ENCODE measurements at places on chromosomes 5 and 9.
A peak's percentile ranks its signal among the peaks of the same experiment; 100 is the strongest.

- no peak for DNase-seq
These were observed 51.6 kb downstream of the AHRR start for GRCh38 chr5:372996-373709.

DNA sequence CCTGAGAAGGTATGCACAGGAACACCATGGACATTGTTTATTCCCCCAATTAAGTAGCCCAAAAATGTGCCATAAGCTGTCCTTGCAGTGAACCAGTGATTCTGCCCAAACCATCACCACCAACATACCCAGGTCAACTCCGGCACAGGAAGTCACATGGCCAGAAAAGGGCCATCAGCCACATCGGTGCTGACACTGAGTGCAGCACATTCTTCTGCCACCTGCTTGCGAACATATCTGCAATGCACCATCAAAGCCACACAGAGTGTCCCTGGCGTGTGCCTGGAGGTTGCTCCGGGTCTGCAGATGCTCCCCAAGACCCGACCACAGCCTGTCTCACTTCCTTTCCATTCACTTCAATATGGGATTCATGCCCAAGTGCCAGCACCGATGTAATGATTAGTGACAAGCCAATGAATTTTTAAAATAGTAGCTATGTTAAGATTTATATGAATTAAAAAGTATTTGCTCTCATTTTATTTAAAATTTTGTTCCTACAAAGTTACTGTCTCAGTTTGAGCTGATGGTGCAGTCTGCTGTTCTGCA, 37.6 kb downstream of the SYK start:
- DNase-seq, result no peak

- no peak for DNase-seq
These were observed 279.9 kb downstream of the RASEF start for GRCh38 chr9:82783045-82783444.

DNA sequence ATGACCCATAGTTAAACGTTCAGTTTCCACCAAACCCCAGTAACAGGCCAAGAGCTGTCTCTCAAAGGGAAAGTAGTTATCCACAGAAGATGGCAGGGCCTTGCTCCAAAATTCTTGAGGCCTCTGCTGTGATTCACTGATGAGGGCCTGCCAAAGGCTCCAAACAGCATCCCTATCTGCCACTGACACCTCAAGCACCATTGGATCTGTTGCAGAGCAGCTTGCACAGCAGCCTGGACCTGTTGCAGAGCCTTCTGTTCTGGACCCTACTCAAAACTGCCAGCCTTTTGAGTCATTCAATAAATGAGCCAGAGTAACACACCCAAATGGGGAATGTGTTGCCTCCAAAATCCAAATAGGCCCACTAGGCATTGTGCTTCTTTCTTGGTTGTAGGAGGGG, 741.5 kb upstream of the RGMB start:
- DNase-seq, result no peak

GRCh38 chr5:73137563-73138530, 17.5 kb downstream of the TMEM171 start:
- no peak for DNase-seq

DNA sequence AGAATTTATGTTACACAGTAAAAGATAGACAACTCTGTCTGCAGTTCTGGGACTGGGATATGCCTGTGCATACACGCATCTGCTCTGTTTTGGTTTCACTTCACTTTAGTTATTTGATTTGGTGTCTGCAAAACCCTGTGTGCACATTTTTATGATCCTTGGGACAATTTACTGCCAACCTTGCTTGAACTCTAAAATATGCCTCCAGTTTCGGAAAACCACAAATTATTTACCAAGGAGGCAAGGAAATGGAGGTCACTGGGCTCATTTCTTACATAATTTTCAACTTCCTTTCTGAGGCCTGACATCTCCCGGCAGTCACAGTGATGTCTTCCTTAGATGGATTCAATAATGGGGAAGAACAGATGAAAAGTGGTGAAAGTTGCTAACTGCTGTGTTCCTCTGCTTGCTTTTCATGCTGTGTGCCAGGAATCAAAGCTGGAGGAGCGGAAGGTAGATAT, 61.2 kb upstream of the TAF11L2 start:
- peak; percentile 12 for DNase-seq

DNA sequence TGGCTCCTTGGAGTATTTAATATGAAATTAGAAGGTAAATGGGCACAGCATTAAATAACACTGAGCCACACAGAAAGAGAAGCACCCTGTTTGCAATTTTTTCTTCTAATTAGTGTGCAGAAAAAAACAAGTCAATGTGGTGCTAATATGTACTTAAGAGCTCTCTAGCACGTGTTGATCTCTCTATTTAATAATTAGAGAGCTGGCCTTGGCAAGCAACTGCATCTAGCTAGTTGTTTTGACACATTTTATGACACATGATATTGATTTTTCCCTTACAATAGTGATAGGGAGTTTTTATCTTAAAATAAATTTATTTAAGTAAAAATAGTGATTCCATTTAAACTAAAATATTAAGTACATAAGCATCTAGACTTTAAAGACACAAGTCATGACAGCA, 54.5 kb upstream of the NUDT12 start:
- no peak for DNase-seq

GRCh38 chr5:123671042-123671441, 159.1 kb downstream of the CSNK1G3 start:
- peak; percentile 42 for DNase-seq

DNA sequence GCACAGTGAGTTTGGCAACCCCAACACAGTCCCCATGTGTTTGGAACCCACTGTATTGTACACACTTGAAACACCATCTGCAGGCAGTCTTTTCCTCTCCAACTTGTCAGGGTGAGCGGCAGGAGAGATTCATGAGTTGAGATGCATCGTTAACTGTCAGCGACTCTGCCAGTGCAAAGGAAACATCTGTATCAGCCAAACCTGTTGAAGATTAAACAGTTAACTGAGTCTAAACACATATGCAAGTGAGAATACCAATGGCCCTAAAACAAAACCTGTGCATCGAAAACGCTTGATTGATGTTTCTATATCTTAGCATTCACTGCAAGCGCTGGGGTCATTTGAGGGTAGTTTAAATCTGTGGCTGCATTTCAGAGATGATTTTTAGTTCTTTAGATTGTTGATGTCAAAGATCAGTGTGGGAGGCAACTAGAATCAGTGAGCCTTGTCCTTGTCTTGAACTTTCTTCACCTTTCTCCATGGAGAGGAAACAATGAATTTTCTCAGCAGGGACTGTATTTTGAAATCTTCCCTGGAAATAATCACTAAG, 41.3 kb upstream of the PAM start:
- no peak for DNase-seq

DNA sequence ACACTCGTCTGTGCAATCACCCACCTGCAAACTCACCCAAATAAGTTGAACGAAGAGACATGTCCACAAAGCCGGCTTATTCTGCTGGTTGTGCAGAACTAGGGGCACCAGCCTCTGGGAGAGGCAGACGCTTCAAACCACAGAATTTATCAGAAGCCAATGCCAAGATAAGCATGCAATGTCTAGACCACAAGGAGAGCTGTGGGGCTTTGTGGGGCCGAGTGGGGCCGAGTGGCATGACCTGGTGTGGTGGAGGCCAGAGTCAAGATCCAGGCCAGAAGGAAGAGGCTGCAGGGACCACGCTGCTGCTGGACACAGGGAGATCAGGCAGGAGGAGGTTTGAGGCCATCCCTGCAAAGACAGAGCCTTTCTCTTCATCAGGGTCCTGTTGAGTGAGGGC, 259.0 kb downstream of the IRX2 start:
- no peak for DNase-seq

GRCh38 chr5:164376843-164377242, 871.4 kb downstream of the MAT2B start:
- no peak for DNase-seq

- DNase-seq, result peak; percentile 62
These were observed 144.6 kb downstream of the CETN3 start for GRCh38 chr5:90264689-90265544.

DNA sequence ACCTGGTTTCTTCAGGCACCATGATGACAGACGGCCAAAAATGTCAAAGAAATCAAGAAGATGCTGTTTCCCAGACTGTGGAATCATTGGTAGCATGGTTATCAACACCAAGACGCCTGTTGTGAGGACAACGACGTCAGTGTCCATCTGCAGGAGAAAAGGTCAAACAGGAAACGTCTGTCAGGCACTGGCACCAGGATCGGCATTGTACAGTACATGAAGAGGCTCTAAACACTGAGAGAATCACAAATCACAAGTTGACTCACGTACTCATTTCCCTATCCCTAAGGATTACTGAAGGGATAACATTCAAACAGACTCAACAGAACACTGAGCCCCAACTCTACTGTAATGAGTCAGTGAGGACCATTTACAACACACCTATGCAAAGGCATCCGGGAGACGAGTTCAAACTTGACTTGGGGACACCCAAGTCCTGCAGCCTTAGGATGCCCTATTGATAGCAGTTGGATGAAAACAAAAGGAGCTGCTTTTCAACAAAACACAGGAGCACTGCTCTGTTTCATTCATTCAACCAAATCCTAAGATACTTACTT, 21.0 kb downstream of the TSC1 start:
- DNase-seq, result no peak

DNA sequence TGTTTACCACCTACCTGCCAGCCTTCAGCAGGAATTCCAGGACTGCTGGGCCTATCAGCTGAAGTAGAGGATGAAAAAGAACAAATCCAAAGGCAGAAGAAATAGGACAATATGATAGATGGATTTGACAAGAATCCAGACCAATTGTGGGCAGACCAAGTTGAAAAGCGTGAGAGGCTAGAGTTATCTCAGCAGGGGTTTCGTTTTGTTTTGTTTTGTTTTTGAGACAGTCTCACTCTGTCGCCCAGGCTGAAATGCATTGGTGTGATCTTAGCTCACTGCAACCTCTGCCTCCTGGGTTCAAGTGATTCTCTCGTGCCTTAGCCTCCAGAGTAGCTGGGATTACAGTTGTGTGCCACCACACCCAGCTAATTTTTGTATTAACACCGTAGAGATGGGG, 113.2 kb downstream of the PALM2AKAP2 start:
- no peak for DNase-seq

DNA sequence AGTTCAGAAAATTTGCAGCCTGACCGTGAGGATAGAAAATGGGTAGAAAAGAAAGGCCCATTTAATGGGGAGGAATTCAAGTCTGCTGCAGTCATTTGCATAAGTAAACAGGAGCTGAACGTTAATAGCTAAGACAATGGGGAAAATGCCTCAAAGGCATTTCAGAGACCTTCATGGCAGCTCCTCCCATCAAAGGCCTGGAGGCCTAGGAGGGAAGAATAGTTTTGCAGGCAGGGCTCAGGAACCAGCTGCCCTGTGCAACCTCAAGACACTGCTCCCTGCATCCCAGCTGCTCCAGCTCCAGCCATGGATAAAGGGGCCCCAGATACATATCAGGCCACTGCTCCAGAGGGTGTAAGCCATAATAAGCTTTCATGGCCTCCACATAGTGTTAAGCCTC, 32.2 kb upstream of the CDH18 start:
- no peak for DNase-seq

DNA sequence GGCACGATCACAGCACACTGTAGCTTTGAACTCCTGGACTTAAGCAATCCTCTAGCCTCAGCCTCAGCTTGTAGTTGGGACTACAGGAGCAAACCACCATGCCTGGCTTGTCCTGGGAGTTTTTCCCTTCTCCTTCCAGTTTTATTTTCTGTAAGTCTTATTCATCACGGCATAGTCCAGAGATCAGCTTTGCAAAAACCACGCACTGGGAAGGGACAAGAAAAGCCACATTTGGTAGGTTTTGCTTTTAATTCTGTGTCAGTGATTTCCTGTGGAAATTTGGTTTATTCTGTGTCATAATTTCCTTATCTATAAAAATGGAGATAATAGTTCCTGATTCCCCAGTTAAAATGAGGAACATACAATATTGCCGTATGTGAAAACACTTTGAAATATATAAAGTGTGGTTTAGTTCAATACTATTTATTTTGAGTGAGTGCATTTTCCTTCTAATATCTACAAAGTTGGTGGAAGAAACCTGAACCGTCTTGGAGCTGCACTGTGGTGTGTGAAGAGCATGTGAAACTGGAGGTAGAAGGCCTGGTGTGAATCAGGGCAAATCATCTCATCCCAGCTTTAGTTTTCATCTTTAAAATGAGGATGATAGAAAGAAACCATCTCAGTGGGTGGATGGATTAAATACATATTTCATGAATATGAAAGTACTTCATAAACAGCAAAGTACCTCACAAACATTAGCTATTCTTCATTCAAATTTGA, 92.8 kb upstream of the ELL2 start:
- DNase-seq, result no peak

DNA sequence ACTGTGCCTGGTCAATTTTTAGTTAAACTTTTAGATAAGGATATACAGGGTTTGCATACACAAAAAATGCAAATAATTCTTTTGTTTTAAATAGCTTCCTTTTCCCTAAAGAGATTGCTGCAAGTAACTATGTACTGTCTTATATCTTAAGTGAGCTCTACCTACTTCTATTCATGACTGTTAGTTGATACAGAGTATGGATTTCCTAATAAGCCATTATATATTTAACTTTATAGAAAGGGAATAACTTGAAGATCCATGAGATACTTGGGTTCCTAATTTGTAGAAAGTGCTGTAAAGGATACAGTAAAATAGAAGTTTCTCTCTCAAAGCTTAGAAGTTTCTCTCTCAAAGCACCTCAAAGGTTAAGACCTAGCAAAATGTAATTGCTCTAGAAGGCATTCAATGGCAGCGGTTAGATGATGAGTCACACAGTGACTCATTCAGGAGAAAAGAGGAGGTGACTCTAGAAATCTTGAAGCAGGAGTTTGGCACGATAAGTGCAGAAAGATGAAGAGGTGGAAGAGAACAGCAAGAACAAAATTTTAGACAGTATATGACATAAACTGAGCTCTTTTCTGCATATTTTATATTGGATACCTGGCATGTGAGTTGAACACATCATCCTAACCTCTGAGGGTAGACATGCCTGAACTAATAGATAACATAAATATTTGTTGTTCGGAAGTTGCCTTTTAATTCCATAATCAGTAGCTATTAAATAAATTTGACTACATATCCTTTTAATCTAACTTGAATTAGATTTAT, 5.5 kb upstream of the DNAJC21 start:
- no peak for DNase-seq

DNA sequence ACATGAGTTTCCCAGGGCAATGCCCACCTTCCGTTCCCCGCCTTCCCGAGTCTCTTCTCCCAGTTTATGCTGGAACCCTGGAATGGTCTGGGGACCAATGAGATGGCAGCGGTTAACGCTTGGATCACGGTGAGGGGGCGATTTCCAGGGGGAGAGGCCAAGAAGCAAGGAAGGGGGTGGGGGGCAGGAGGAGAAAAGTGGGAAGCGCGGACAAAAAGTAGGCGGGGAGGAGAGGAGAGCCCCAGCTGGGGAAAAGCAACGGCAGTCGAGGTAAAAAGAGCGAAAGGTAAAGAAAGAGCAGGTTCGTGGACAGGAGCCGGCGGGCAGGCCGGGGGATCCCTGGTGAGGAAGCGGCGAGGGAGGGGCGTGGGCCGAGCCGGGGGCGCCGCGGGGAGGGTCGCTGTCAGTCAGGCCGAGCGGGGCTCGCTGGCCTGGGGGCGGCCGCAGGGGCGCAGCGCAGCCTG, 508 bp upstream of the SNCAIP start:
- no peak for DNase-seq

DNA sequence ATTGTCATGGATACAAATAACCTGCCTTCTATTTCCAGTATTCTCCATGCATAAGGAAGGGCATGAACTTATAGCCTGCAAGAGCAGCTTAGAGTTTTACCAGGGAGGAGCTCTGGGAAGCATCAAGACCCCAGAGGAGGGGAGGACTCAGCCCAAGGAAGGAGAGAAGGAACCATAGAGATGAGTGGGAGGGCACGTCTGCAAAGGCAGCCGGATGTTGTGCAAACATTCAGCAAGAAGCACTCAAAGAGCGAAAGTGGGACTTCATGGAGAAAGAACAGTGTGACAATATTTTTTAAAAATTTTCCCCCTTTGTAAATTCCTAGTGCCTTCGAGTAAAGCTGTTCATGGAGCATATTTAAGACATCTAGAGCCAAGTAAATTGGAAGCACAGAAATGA, 270.1 kb upstream of the PTGER4 start:
- no peak for DNase-seq
